Esophagus squamous epithelium (tissue), 5 donors: ENCODE measurements at places on chromosomes 11 and 22.
A peak's percentile ranks its signal among the peaks of the same experiment; 100 is the strongest.

GRCh38 chr11:94130298-94131046 lies 1.8 kb downstream of the PANX1 start:
- H3K27me3 ChIP-seq, result no peaks in the 10 kb centered on the region
- peak overlapping the region; percentile 76 for H3K4me3 ChIP-seq
- H3K36me3 ChIP-seq, result no peaks in the 10 kb centered on the region
- H3K4me1 ChIP-seq, result peaks cover 33% of the 10 kb centered on the region

- no peaks in the 10 kb centered on the region for H3K36me3 ChIP-seq
- peaks cover 6% of the 10 kb centered on the region for H3K4me1 ChIP-seq
- no peak overlapping the region for H3K27ac ChIP-seq
- no peak for DNase-seq
These were observed 14.7 kb upstream of the APLP2 start for GRCh38 chr11:130054966-130055365.

- no peaks in the 10 kb centered on the region for H3K27me3 ChIP-seq
- no peak overlapping the region for H3K4me3 ChIP-seq
These were observed 23.3 kb upstream of the PPP6R3 start for GRCh38 chr11:68436985-68437926.

DNA sequence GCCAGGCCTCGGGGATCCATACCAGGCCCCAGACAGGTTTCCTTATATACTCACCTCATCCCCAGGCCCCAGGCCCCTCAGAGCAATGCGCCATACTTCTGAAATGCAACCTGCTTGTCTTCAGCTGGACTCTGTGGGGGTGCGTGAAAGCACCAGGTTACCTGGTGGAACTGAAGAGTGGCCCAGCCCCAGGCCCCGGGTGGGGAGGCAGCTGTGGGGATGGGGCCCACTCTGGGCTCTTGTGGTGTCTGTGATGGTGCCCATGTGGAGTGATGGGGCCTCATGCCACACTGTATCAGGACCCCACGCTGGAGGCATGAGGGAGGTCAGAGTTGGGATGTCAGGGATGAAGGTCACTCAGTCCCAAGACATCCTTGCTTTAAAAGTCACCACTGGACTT lies 999.0 kb downstream of the BRD1 start:
- no peaks in the 10 kb centered on the region for H3K27me3 ChIP-seq
- DNase-seq, result no peak
- no peaks in the 10 kb centered on the region for H3K4me1 ChIP-seq
- no peak overlapping the region for H3K27ac ChIP-seq
- H3K36me3 ChIP-seq, result no peaks in the 10 kb centered on the region

GRCh38 chr22:29216011-29216872 lies 10.5 kb downstream of the EMID1 start:
- H3K36me3 ChIP-seq, result no peaks in the 10 kb centered on the region
- no peak overlapping the region for H3K4me3 ChIP-seq
- no peaks in the 10 kb centered on the region for H3K27me3 ChIP-seq
- H3K27ac ChIP-seq, result no peak overlapping the region
- no peaks in the 10 kb centered on the region for H3K4me1 ChIP-seq

GRCh38 chr11:68160100-68160695 lies 39.0 kb upstream of the CHKA start:
- DNase-seq, result no peak
- no peaks in the 10 kb centered on the region for H3K4me1 ChIP-seq
- H3K4me3 ChIP-seq, result no peak overlapping the region

DNA sequence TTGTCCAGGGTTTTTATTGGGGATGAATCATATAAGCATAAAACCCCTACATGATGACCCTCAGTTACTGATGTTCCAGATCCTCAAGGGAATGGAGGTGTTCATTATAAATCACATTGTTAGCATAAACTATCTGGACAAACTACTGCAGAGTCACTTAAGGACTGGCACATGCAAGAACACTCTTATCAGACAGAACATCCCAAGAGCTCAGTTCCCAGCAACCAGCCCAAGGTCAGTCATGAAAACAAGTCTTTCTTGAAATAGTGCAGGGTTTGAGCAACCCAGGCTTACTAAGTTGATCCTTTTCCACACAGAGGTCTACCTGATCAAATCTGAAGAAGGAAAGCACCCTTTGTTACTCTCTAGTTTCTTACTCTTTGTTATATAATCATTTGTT lies 13.5 kb upstream of the PTS start:
- H3K4me3 ChIP-seq, result no peak overlapping the region
- H3K4me1 ChIP-seq, result peaks cover 7% of the 10 kb centered on the region
- no peaks in the 10 kb centered on the region for H3K36me3 ChIP-seq
- no peak overlapping the region for H3K27ac ChIP-seq

DNA sequence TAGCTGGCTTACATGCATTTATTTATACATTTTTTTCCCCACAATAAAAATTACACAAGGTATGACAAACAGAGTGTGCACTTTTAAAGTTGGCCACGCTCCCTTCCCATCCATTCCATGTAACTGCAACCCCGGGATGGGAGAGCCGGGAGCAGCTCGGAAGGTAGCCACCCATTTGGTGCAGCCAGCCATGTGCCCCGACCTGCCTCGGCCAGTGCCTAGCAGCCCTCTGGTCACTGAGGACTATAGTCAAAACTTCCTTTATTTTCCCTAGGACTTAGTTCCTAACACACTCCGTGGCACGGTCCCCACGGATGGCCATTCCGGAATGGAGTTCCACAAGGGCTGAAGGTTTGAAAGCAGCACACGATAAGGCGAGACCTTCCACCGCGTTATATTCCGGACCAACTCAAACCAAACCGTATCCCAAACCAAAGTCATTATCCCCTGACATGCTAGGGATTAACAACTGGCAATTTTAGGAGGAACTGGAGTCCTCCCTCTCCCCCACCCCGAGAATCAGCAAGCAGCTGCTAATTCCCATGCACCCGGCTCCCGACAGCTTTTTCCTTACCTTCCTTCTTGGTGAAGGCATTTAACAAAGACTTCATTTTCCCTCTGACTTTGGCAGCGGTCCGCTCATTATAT lies 426.4 kb downstream of the SHANK2 start:
- no peaks in the 10 kb centered on the region for H3K36me3 ChIP-seq
- peak overlapping the region; percentile 65 for H3K27ac ChIP-seq
- no peak for DNase-seq
- no peaks in the 10 kb centered on the region for H3K27me3 ChIP-seq
- peaks cover 3% of the 10 kb centered on the region for H3K4me1 ChIP-seq

DNA sequence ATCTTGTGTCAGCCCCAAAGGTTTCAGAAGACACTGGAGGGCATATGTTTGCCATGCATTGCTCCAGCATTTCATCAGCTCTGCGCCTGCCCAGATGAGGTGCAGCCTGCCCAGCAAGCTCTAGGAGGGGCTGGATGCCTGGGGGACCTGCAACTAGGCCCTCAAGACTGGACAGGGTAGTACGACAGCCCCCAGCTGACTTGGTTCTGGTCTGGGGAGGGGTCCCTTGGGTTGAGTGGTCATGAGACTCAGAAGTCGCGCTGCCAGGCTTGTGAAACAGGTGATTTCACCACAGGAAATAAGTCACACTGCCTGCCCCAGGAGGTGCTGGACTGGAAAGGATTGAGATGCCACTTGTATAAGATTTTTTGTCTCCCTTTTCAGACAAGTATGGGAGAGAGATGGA lies 23.4 kb downstream of the TPBGL start:
- H3K36me3 ChIP-seq, result no peaks in the 10 kb centered on the region
- H3K4me3 ChIP-seq, result no peak overlapping the region
- peak overlapping the region; percentile 60 for H3K27ac ChIP-seq
- no peak for DNase-seq
- H3K4me1 ChIP-seq, result no peaks in the 10 kb centered on the region

- DNase-seq, result no peak
- no peaks in the 10 kb centered on the region for H3K4me1 ChIP-seq
- H3K27ac ChIP-seq, result no peak overlapping the region
- no peak overlapping the region for H3K4me3 ChIP-seq
These were observed 425.2 kb downstream of the OPCML start for GRCh38 chr11:133107136-133107535.

GRCh38 chr11:76653012-76653673 lies 17.4 kb downstream of the LRRC32 start:
- DNase-seq, result no peak
- peaks cover 37% of the 10 kb centered on the region for H3K4me1 ChIP-seq
- H3K27me3 ChIP-seq, result no peaks in the 10 kb centered on the region
- peaks cover 5% of the 10 kb centered on the region for H3K36me3 ChIP-seq

DNA sequence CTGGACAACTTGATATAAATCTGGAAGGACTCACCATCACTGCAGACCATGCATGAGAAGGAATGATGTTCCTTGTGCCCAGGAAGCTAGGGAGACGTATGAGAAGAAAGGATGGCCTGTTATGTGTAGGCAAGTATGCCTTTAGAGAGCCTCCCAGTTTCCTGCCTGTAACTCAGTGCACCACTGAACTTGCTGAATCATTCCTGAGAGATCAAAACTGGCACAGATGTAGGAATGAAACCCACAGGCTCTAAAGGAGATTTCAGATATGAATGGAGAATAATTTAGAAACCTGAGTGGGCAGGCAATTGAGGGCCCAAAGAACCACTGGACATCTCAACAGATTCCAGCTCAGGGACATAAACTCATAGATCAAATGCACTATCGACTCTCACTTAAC lies 38.4 kb upstream of the PRSS23 start:
- no peaks in the 10 kb centered on the region for H3K27me3 ChIP-seq
- no peak overlapping the region for H3K4me3 ChIP-seq
- no peaks in the 10 kb centered on the region for H3K4me1 ChIP-seq

DNA sequence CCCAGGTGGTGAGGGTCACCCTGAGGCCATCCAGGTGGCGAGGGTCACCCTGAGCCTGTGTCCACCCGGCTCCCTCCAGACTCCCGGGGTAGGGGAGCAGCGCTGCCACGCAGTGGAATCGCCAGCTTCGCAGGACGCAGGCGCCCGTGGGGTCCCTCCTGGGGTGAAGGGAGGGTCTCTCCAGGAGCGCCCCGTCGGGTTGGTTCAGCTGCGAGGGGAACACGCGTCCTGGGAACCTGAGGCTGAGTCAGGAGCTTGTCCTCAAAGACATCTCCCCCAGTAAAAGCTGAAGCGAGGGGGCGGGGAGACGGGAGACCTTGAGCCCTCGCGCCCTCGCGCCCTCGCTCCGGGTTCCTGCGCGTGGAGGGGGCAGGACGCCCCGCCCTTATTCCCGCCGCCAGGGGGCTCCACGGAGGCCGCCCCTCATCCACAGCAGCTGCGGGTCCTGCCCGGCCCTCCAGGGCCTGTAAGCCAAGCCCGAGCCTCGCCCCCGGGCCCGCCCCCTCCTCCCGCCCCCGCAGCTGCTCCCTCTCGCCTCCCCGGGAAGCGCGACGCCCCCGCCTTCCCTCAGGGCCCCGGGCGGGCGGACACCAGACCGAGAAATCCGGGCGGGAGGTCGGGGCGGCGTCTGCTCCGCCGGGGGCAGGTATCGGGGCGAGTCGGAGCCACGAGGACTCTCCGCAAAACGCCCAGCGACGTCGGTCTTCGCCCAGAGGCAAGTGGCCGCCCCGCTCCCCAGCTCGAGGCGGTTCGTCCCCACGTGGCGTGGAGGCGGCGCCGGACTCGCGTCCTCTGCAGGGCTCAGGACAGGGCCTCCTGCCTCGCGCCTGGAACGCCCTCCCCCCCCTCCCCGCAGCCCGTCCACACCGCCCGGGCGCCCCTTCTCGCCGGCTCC lies 22.8 kb downstream of the PIM3 start:
- peaks cover 8% of the 10 kb centered on the region for H3K4me1 ChIP-seq
- no peak for DNase-seq
- peak overlapping the region; percentile 30 for H3K4me3 ChIP-seq
- no peaks in the 10 kb centered on the region for H3K36me3 ChIP-seq
- peaks cover 68% of the 10 kb centered on the region for H3K27me3 ChIP-seq

DNA sequence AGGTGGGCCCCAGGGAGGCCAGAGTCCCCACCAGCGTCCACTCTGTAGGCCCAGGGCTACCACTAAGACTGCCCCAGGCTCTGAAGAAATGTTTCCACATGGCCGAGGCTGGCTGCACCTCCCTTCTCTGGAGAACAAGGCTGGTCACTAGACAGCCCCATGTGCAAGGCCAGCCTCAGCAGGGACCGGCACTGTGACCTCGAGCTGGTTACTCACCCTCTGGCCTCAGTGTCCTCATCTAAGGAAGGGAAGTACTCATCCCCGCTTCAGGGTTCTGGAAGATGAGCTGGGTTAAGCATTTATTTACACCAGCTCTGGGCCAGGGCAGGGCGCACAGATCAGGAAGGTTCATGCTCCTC lies 9.7 kb downstream of the PMM1 start:
- DNase-seq, result no peak
- H3K4me1 ChIP-seq, result peaks cover 8% of the 10 kb centered on the region
- H3K4me3 ChIP-seq, result no peak overlapping the region
- H3K27ac ChIP-seq, result no peak overlapping the region

- H3K27ac ChIP-seq, result no peak overlapping the region
- no peaks in the 10 kb centered on the region for H3K4me1 ChIP-seq
These were observed 32.5 kb upstream of the PANX2 start for GRCh38 chr22:50138041-50138440.

GRCh38 chr11:86558207-86558606 lies 114.2 kb downstream of the ME3 start:
- DNase-seq, result no peak
- no peaks in the 10 kb centered on the region for H3K27me3 ChIP-seq

- H3K36me3 ChIP-seq, result no peaks in the 10 kb centered on the region
- DNase-seq, result no peak
- H3K27ac ChIP-seq, result no peak overlapping the region
- peaks cover 37% of the 10 kb centered on the region for H3K27me3 ChIP-seq
These were observed 98.3 kb upstream of the HSD17B12 start for GRCh38 chr11:43582024-43582862.

DNA sequence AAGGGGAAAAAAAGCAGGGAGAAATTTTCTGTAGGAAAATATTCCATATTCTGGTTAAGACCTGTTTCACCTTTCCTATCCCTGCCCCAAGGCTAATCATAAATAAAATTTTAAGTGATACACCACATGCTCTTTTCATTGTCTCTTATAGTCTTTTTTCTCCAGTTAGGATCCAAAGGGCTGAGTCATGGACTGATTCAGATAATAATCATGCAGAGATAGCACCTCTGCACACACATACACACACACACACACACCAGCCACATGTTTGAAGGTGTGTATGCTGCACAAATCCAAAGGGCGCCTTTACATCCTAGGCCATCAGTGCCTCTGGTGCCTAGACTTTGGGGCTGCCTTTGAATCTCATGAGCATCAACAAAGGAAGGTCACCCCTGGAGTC lies 35.5 kb upstream of the CWF19L2 start:
- no peak for DNase-seq
- no peaks in the 10 kb centered on the region for H3K4me1 ChIP-seq
- no peak overlapping the region for H3K27ac ChIP-seq
- H3K27me3 ChIP-seq, result no peaks in the 10 kb centered on the region

- H3K27ac ChIP-seq, result peak overlapping the region; percentile 85
- DNase-seq, result no peak
- peaks cover 14% of the 10 kb centered on the region for H3K4me1 ChIP-seq
- no peaks in the 10 kb centered on the region for H3K27me3 ChIP-seq
- no peak overlapping the region for H3K4me3 ChIP-seq
These were observed 83.1 kb downstream of the MN1 start for GRCh38 chr22:27718186-27719035.

- H3K36me3 ChIP-seq, result peaks cover 19% of the 10 kb centered on the region
- H3K4me1 ChIP-seq, result no peaks in the 10 kb centered on the region
- no peak for DNase-seq
- H3K27ac ChIP-seq, result no peak overlapping the region
These were observed 41.3 kb downstream of the NARS2 start for GRCh38 chr11:78533399-78533798.
